ENCODE measurements at places on chromosomes 13 and 19.

- no peak for DNase-seq
Observed at GRCh38 chr19:49243129-49243528, 81.9 kb downstream of the SLC6A16 start.

GRCh38 chr19:40974633-40975037 lies 16.4 kb upstream of the CYP2B6 start:
- peak; percentile 83 for DNase-seq

DNA sequence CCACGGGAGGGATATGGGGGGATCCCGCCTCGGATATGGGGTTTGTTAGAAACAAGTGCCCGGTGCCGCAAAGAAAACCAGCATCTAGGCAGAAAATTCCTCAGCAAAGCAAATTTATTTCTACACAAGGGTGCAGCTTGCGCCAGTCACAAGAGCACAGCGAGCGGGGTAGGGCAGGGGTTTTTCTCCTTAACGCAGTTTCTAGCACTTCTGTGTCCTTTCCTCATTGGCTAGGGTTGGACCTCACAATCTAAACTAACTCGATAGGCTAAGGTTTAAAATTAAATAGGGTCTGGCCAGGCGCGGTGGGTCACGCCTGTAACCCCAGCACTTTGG lies 595 bp downstream of the ZNF440 start:
- DNase-seq = peak; percentile 24

- no peak for DNase-seq
Observed at GRCh38 chr19:28582796-28583195, 630.2 kb downstream of the UQCRFS1 start.

- no peak for DNase-seq
Observed at GRCh38 chr13:32266130-32266529, 49.0 kb downstream of the ZAR1L start.

DNA sequence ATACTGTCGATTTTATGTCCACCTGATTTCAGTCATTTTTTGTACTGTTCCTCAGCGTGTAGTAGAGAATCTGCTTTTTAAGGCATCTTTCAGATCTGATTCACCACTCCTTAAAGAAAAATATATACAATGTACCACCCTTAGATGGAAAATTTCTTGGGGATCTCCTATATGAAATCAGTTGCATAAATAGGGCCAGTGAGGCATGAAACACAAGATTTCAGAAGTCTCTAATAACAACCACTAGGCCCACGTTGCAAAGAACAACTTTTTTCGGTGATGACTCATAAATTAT lies 1.4 kb downstream of the USP12 start:
- DNase-seq = no peak

GRCh38 chr19:2461751-2462634 lies 5.2 kb upstream of the LMNB2 start:
- peak; percentile 84 for DNase-seq
